Left cardiac atrium (tissue), 4 donors: ENCODE measurements at places on chromosomes 4 and X. TPM values are rescaled to one million over a fixed set of nuclear protein-coding genes. Genes with fewer than 3 reads are reported as not detected.

DNA sequence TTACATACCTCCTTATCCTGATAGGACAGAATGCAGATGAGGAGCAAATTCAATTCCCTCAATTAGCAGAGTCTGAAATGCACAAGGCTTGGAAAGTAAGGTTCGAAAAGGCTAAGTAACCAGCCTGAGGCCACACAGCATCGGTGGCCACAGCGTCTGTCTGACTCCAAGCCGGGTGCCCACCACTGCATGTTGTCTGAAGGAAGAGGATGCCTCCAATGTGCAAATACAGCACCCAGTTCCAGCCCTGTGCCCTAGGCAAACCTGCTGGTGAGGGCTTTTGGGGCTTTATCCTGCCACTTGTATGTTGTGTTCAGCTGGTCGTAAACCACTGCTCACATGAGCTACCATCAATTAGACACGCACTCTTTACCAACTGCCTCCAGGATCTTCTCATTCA is 48.6 kb upstream of the PPP2R2C start:
- no peak for DNase-seq

DNA sequence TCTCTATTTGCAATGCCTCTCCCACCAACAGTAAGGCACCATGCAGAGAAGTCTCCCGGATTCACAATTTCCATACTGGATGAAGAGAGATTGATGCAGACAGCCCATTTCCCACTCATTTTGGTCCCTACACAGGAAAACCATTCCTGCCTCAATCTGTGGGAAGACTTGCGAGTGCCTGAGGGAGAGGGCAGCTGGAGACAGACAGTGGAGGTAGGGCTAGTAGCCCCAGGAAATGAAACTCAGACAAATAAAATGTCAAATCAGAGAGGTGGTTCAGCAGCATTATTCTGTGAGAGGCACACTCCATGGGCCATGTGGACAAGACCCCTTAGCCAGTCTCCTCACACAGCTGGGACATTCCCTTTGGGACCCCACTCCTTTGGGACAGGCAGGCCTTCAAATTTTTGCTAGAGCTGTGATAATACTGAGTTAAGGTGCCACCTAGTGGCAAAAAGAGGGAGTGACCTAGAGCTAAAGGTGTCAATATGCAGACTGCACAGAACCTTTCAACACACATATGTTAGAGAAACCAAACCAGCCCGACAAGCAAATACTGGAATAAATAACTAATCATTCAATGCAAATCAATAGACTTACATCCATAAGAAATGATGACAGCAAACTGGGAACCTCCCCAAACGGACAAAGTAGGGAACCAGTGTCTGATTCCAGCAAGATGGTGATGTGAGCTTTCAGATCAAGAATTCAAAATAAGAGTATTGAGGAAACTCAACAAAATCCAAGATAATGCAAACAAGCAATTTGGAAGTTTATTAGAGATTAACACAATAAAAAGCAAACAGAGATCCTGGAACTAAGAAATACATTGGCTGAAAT is 1865.3 kb upstream of the AGA start:
- no peak for DNase-seq

- DNase-seq = no peak
These were observed 30.6 kb upstream of the ETNPPL start for GRCh38 chr4:108793415-108793814.

- DNase-seq = no peak
These were observed 6.0 kb downstream of the UGT2B17 start for GRCh38 chr4:68570122-68570507.

The CXCL10 gene
- total RNA-seq = 0.76 TPM

GRCh38 chrX:133580625-133581024 is 165.3 kb upstream of the GPC4 start:
- DNase-seq = no peak

The RAI2 gene
- total RNA-seq = 23.8 TPM

- no peak for DNase-seq
These were observed 39.4 kb downstream of the ERVMER34-1 start for GRCh38 chr4:52711834-52712250.

The ZNF185 gene
- total RNA-seq = 1.7 TPM

The PROM1 gene
- 5.5 TPM for total RNA-seq

DNA sequence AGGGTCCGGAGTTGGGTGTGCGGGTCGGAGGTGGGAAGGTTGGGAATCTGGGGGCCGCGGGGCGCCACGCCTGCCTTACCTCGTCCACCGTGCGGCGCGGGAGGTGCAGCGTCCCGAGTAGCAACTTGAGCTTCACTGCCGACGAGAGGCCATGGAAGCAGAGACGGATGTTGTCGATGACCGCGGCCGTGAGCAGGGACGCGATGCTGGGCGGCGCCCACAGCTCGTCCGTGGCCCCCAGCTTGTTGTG is 178 bp downstream of the NELFA start:
- DNase-seq = no peak

DNA sequence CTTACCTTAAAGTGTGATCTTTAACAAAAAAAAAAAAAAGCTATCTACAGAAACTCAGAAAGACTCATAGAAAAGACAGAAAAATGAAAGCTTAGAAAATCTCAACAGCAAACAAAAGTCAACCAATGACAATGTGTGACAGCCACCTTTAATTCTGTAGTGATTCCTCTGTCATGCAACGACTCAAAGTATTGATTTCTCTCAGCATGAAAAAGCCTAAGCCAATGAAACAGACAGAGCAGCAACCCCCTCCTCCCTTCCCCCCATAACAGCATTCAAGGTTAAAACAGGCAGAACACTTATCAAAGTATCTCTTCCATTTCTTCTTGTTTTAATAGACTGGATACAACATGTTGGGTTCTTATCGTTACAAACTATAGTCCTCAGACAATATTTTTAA is 112.5 kb downstream of the MAB21L2 start:
- DNase-seq = no peak
